ENCODE measurements at places on chromosomes 16 and 17. TPM values are rescaled to one million over a fixed set of nuclear protein-coding genes. Genes with fewer than 3 reads are reported as not detected.
A peak's percentile ranks its signal among the peaks of the same experiment; 100 is the strongest.

DNA sequence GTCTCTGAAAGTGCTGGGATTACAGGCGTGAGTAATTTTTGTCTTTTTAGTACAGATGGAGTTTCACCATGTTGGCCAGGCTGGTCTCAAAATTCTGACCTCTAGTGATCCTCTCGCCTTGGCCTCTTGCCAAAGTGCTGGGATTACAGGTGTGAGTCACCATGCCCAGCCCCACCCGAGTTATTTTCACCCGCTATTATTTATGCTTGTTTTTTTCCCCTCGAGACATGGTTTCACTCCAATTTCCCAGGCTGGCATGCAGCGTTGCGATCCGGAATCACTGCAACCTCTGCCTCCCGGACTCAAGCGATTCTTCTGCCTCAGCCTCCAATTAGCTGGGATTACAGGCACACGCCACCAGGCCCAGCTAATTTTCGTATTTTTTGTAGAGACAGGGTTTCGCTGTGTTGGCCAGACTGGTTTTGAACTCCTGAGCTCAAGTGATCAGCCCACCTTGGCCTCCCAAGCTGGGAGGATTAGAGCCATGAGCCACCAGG, 9.2 kb downstream of the RPL23 start:
- H3K27ac ChIP-seq = no peak overlapping the region
- no peaks in the 10 kb centered on the region for H3K27me3 ChIP-seq
- no peaks in the 10 kb centered on the region for H3K4me1 ChIP-seq
- H3K36me3 ChIP-seq = no peaks in the 10 kb centered on the region
- no peak for DNase-seq

DNA sequence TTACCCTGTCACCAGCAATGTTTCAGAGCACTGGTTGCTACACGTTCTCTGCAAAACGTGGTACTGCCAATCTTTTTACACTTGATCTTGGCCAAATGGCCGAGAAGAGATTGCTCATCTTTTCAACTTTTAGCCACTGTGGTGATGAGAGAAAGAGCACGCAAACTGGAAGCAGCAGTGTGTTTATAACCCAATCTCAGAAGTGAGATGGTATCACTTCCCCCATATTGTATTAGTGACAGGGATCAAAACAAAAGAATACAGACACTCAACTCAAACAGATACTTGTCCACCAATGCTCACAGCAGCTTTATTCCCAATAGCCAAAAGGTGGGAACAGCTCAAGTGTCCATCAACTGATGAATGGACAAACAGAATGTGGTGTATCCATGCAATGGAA, 72.1 kb upstream of the FA2H start:
- no peak overlapping the region for H3K4me3 ChIP-seq
- H3K27me3 ChIP-seq = no peaks in the 10 kb centered on the region
- H3K36me3 ChIP-seq = no peaks in the 10 kb centered on the region
- DNase-seq = no peak
- H3K4me1 ChIP-seq = no peaks in the 10 kb centered on the region
- no peak overlapping the region for H3K27ac ChIP-seq

DNA sequence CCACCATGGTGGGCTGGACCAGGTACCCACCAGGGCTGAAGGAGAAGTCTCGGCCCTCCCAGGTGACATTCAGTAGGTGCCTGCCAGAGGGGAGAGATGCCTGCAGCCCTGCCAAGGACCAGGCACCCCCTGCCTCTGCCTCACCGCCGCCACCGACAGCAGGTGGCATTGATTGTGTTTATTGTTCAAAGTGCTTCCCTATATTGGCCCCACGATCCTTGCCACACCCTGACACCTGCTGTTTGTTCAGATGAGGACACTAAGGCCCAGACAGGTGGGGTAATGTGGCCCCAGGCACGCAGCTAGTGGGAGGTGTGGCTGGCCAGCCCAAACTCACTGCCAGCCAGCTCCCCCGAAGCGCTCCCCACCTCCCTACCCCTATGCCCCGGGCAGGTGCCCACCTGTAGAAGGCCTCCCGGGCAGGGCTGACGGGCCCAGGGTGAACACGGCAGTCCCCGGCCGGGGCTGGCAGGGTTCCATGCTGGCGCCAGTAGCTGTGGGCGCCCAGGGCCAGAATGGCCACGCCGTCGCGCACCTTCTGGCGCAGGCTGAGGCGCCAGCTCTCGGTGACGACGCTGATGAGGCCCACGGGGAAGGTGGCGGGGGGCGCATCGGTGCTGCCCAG, 8.0 kb downstream of the GRIN2C start:
- no peak for DNase-seq
- H3K4me3 ChIP-seq = no peak overlapping the region
- no peak overlapping the region for H3K27ac ChIP-seq
- H3K27me3 ChIP-seq = peaks cover 9% of the 10 kb centered on the region
- H3K4me1 ChIP-seq = no peaks in the 10 kb centered on the region

The C16orf54 gene
- 0.38 TPM for total RNA-seq

- H3K4me1 ChIP-seq = peaks cover 9% of the 10 kb centered on the region
- H3K27ac ChIP-seq = no peak overlapping the region
- DNase-seq = no peak
- H3K36me3 ChIP-seq = no peaks in the 10 kb centered on the region
Measured at GRCh38 chr16:81553814-81554675, 109.4 kb downstream of the CMIP start.

DNA sequence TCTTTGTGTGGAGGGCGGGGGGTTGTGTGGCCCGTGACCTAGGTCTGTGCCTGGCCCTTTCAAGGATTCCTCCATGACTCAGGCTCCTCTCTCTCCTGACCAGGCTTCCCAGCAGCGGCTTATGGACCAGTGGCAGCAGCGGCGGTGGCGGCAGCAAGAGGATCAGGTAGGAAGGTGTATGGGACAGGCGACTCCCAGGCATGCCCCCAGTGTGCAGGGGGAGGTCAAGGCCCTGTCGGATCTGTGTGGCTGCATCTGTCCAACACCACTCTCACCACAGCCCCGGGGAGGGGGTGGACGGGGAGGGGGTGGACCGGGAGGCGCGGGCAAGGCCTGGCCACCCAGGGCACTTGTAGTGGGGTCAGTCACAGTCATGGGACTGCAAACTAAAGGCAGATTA, 93.1 kb downstream of the CCDC182 start:
- H3K27me3 ChIP-seq = no peaks in the 10 kb centered on the region
- no peaks in the 10 kb centered on the region for H3K36me3 ChIP-seq
- no peak overlapping the region for H3K4me3 ChIP-seq
- no peak overlapping the region for H3K27ac ChIP-seq

- no peaks in the 10 kb centered on the region for H3K36me3 ChIP-seq
- peaks cover 25% of the 10 kb centered on the region for H3K4me1 ChIP-seq
- H3K27ac ChIP-seq = no peak overlapping the region
- no peak for DNase-seq
- no peaks in the 10 kb centered on the region for H3K27me3 ChIP-seq
- H3K4me3 ChIP-seq = no peak overlapping the region
Measured at GRCh38 chr17:74455821-74456220, 10.6 kb upstream of the CD300A start.

DNA sequence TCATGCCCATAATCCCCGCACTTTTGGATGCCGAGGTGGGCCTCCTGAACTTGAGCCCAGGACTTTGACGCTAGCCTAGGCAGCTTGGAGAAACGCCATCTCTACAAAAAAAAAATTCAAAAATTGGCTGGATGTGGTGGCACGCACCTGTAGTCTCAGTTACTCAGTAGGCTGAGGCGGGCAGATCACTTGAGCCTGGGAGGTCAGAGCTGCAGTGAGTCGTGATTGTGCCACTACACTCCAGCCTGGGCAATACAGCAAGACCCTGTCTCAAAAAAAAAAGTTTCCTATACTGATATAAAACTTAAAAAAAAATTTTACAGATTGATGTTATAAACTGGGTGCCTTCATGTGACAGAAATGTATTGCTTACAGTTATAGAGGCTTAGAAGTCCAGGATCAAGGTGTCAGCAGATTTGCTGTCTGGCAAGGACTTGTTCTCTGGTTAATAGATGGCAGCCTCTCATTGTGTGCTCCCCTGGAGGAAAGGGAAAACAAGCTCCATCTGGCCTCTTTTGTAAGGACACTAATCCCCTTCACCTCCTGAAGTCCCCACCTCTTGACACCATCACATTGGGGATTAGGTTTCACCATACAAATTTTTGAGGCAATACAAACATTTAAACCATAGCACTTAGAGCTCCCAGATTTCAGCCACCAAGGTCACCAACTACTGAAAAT, 8.5 kb upstream of the CES3 start:
- no peak overlapping the region for H3K4me3 ChIP-seq
- no peak overlapping the region for H3K27ac ChIP-seq
- DNase-seq = no peak
- no peaks in the 10 kb centered on the region for H3K36me3 ChIP-seq
- H3K27me3 ChIP-seq = no peaks in the 10 kb centered on the region

DNA sequence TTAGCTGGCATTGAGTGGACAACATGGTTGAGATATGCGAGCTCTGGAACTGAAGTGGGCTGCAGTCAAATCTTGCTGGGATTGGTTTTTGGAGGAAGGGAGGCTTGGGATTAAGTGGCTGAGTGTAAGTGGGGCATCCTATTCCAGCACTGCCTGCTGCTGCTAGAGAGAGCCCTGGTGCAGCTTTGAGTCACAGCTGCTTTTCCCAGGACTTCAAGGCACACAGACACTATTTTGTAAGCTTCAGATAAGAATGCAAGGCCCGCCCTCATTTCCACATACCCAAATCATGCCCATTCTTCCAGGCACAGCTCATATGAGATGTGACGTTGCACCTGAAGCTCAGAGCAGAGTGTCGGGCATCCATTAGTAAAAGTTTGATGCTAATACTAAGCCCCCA, 10.2 kb upstream of the MAF start:
- H3K4me3 ChIP-seq = no peak overlapping the region
- no peak overlapping the region for H3K27ac ChIP-seq
- H3K4me1 ChIP-seq = peaks cover 6% of the 10 kb centered on the region
- no peaks in the 10 kb centered on the region for H3K27me3 ChIP-seq
- DNase-seq = no peak

DNA sequence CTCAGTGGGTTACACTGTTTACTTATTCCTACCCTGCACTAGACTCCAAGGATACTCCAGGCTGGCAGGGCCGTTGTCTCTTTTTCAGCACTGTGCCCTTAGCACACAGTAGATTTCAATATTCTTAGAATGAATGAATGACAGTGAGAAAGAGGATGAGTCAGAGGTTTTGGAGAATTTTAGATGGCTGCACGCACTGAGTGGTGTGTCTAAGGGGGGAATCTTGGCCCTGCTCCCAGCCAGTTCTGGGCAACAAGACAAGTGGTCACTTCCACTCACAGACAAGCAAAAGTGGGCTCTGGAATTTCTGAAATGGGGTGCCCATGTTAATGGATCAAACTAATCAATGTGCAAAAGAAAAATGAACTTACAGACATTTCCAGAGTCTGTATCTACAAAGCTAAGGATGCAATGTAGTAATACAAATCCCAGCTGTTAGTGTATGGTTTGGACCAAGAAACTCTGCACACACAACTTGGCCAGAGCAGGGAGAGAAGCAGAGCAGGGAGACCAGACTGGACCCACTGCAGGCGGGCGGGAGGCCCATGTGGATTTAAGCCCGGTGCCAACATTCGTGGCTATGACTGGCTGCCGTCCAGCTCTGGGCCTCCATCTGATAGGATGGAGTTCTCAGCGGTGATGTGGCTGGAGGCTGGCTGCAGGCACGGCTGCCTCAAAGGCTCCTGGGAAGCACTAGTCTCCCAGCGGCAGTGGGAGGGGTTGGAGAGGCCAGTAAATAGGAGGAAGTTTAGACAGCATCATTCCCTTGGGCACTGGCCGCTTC, 95.6 kb upstream of the CDYL2 start:
- no peaks in the 10 kb centered on the region for H3K27me3 ChIP-seq
- H3K4me3 ChIP-seq = no peak overlapping the region
- peak; percentile 25 for DNase-seq
- no peak overlapping the region for H3K27ac ChIP-seq

DNA sequence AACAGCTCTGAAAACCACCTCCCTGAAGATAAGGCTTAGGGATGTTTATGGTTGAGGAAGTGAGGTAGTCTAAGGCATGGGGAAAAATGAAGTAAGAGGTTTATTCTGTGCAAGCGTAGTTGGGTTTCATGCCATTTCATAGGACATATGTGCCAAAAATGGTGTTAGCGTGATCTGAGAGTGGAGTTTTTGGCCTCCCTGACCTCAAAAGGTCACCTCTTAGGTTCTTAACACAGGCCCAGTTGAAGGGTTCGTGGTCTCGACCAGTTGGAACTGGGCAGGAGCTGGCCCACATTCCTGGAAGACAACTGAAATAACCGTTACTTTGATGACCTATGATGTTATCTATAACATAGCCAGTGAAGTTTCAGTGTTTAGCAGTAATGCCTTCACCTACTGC, 57.0 kb downstream of the MRTFB start:
- no peak for DNase-seq
- no peak overlapping the region for H3K4me3 ChIP-seq
- H3K27ac ChIP-seq = no peak overlapping the region
- no peaks in the 10 kb centered on the region for H3K27me3 ChIP-seq
- H3K4me1 ChIP-seq = peaks cover 4% of the 10 kb centered on the region
- no peaks in the 10 kb centered on the region for H3K36me3 ChIP-seq

- no peaks in the 10 kb centered on the region for H3K27me3 ChIP-seq
- H3K27ac ChIP-seq = no peak overlapping the region
- no peaks in the 10 kb centered on the region for H3K36me3 ChIP-seq
- DNase-seq = no peak
- H3K4me3 ChIP-seq = peak overlapping the region; percentile 63
- H3K4me1 ChIP-seq = peaks cover 7% of the 10 kb centered on the region
Measured at GRCh38 chr16:90023078-90023447, 3.8 kb upstream of the DBNDD1 start.

- peaks cover 8% of the 10 kb centered on the region for H3K4me1 ChIP-seq
- H3K27ac ChIP-seq = no peak overlapping the region
- H3K27me3 ChIP-seq = no peaks in the 10 kb centered on the region
- H3K4me3 ChIP-seq = no peak overlapping the region
- no peak for DNase-seq
- no peaks in the 10 kb centered on the region for H3K36me3 ChIP-seq
Measured at GRCh38 chr17:47707056-47707804, 13.3 kb downstream of the TBKBP1 start.

DNA sequence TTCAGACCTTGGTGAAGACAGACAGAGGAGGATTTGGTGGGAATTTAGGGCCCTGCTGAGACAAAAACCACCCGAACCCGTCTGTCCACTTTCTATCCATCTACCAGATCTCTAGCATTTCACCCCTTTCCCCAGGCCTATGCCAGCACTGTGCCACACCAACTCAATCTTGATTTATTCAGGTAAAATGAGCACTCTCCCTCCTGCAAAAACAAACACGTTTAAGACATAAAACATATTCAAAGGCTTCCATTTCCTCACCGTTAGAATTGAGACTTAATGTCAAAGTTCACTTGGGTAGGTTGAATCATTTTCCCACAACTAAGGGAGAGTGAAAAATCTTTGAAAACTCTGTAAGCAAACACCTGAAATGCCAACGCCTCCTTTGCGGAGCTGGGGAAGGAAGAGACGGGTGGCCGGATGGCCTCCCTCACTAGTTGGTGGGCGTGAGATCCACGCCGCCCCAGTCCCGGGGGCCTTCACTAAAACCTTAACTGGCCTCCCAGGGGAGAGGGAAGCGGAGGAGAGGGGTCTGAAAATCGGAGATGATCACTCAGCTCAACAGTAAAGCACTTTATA, 862 bp downstream of the DCAKD start:
- H3K27ac ChIP-seq = peak overlapping the region; percentile 83
- H3K4me3 ChIP-seq = peak overlapping the region; percentile 56

The ABI3 gene
- 5.8 TPM for total RNA-seq

The KRTAP9-4 gene
- not detected for total RNA-seq
